ENCODE measurements at places on chromosomes 11 and 22.

GRCh38 chr22:43313244-43313889 lies 29.8 kb downstream of the SCUBE1 start:
- no peak for DNase-seq

DNA sequence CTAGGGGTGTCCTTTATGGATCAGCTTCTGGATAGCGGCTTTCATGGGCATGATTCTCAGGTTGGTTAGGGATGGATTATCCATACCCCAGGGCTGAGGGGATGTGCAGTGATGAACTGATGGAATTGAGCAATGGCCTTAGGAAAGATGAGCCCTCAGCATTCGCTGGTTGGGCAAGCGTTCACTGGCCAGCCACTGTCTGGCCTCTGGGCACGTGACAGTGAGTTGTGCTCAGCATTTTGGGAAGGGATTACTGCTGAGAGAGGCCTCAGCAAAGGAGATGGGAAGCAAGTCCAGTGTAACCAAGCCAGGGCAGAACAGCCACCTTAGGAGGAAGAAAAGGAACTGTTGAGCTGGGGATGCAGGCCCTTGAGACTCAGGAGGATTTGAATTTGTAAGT lies 17.4 kb downstream of the UBASH3B start:
- DNase-seq, result no peak

DNA sequence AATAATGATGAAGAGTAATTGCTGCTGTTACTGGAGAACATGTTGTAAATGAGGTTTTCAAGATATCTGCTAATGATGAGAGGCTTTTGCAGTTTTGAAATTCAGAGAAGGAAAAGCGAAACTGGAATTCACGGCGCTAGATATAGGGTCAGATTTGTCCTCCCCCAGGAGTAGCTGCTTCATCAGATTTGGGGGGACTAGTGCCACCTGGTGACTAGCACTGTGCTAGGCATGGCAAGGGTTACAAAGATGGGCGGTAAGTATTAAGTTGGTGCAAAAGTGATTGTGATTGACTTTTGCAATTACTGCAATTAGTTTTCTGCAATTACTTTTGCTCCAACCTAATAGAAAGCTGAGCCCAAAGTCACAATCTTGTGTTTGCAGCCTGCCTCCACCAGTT lies 879.9 kb upstream of the TENM4 start:
- DNase-seq, result no peak

DNA sequence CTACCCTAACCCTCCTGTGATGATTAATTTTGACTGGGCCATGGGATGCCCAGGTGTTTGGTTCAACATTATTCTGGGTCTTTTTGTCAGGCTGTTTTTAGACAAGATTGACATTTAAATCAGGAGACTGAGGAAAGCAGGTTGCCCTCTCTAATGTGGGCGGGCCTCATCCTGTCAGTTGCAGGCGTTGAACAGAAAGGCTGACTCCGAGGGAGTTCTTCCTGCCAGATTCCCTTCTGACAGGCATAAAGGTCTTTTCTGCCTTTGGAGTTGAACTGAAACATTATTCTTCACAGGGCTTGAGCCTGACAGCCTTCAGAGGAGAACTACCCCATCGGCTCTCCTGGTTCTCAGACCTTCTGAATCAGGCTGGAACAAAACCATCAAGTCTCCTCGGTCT lies 4.3 kb upstream of the PSMC3 start:
- no peak for DNase-seq

DNA sequence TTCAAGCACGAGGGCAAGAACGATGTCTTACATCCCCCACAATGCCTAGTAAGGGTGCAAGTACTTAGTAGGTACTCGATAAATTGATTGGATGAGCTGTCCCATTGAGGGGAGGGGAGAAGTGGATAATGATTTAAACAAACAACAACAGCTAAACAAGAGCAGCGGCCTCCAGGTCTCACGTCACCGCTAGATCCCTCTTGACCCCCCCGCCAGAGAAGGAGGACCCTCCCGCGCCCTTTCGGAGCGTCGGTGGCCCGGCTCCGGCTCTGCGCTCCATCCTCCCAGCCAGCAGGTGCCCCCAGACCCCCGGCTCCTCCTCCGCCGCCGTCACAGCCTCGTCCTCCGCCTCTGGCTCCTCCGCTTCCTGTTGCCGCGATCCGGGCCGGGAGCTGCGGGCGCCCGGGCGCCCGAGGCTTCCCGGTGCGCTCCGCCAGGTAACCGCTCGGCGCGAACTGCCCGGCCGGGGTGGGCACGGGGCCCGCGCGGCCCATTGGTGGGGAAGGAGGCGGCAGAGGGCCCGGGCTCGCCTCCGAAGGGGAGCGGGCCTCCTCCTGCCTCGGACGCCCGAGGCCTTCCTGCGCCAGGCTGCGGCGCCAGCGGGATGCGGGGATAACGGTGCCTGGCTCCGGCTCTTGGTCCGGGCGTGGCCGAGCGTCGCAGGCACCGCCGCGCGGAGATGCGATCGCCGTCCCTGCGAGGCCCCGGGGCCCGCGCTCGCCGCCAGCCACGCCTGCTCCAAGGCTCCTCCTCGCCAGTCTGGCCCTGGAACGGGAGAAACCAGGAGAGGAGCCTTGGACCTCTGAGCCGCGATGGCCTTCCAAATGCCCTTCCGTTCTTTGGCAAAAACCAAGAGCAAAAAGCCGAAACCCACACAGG lies at the start of gene TLCD5:
Gene TLCD5 (plus strand): TSS at position 368 of the 879 bp plus-strand sequence. CDS start 2,143 bp downstream, outside the sequence.
- no peak for DNase-seq

DNA sequence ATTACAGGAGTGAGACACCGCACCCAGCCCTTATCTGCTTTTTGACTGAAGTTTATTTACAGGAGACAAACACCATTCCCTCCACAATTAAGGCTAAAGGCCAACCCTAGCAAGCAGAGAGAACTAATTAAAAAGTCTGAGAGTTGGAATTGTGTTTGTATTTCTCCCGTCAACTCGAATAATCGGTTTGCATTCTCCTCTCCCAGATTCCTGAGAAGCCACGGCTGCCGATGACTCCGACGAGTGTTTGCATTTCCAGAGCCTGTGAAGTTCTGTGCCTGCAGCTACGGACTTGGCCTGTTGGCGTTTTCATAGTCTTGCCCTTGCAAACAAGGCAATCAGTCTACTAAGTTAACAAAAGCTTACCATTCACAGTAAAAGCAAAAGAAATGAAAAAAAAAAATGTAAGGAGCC lies 73.2 kb upstream of the NUP50 start:
- no peak for DNase-seq

DNA sequence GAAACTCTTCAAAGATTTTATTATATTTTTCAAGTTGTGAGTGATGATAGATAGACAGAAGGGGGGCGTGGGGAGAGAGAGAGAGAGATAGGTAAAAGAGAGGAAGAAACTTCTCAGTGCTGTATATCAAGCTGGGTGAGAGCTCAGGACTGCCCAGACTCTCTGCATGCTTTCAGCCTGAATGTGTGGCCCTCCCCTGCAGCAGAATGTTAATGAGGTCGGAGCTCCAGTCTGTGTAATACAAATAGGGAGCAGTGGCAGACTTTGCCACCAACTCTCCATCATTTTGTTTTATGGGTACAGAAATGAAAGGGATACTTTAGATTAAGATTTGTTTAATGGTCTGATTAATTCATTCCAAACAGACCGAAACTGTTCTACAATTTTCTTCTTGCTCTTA lies 752.8 kb downstream of the OPCML start:
- no peak for DNase-seq

GRCh38 chr11:75203138-75203537 lies 37.4 kb upstream of the TPBGL start:
- no peak for DNase-seq

- DNase-seq, result peak; percentile 24
These were observed 2.7 kb downstream of the CRYBB3 start for GRCh38 chr22:25202290-25202921.

GRCh38 chr22:47205081-47205491 lies 442.6 kb downstream of the TBC1D22A start:
- DNase-seq, result no peak

GRCh38 chr11:114010931-114011330 lies 36.0 kb downstream of the HTR3A start:
- no peak for DNase-seq

- no peak for DNase-seq
These were observed 45.6 kb downstream of the COMMD9 start for GRCh38 chr11:36243641-36244040.

DNA sequence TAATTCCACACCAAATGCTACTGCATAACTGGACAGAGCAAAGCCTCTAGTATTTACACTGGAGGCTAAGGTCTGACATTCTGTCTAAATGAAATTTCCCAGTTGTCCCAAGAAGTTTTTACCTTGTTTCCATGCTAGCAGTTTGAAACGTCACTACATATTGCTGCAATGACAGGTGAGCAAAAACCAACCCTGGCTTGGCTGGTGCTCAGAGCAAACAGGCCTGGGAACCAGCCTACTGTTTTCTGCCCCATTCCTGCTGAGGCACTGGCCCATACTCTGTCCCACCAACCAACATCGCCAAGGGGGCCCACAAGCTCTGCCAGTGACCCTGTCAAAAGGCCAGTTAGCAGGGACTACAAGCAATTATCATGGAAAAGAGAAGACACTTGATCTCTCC lies 131.1 kb downstream of the MPPED2 start:
- DNase-seq, result no peak

GRCh38 chr11:72525466-72525865 lies 91.1 kb upstream of the CLPB start:
- no peak for DNase-seq

- no peak for DNase-seq
These were observed 12.2 kb downstream of the CSF2RB start for GRCh38 chr22:36925388-36926290.

DNA sequence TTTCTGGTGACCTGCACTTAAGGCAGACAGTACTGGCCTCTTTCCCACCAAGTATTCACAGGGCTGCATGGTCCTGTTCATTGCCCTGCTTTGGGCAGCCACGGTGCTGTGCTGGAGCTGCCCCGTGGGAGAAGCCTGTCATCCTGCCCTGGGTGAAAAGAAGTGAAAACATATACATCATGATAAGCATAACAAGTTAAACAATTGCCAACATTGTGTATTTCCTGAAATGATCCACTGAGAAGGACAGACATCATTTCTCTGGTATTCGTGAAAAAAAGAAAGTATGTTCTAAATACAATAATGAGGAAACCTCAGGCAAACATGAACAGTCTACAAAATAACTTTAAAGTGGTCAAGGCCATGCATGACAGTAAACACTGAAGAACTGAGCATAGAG lies 393.1 kb downstream of the TMEM135 start:
- no peak for DNase-seq

DNA sequence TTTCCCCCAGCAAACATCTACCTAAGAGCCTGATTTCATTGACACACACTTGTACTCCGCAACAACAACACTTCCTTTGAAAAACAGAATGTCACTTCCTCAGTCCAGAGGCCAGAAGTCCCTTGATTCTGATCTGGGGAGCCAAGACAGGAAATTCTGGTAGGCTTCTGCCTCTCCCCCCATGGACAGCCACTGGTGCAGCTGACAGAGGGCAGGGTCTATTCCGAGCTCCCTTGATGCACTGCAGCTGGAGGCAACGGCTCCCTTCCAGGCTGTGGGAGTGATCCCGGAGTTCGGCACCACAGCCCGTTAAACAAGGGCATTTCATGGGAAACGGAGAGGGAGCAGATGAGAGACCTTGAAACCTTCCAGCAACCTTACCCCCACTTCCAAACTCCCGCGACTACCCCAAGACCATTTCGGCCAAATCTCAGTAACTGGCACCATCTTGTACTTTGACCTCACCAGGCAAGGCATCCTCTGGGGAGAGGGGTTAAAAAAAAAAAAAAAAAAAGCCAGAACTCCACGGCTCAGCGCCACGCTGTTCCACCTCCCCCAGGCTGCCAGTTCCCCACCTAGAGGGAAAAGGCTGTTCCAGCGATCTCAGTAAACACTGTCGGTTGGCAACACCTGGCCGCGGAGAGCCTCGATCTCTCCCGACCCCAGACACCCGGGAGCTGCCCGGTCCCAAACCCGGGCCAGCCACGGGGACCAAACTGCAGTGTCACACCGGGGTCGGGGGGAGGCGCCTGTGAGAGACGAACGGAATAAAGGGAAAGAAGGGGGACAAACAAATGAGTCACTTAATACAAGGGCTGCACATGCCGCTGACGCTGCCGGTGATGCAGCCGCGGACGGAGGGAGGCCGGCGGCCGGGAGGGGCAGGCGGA lies 1.1 kb downstream of the GAB2 start:
- peak; percentile 52 for DNase-seq

GRCh38 chr22:42977569-42977968 lies 37.4 kb downstream of the PACSIN2 start:
- no peak for DNase-seq

DNA sequence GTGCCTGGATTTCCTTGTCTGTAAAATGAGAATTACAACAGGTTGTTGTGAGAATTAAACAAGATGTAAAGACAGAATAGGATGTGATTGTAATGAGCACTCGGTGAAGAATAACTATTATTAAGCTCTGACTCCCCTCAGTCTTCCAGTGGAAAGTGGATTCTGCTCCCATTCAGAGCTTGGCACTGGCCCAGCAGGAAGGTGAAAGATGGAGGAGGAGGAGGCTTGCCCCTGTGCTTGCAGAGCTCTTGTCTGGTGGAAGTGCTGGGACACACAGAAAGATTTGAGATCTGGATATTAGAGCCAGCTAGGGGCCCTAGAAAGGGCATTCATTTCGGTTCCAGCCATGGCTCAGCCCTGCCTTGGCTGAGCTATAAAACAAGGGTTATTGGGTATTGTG lies 28.2 kb downstream of the PHLDB1 start:
- no peak for DNase-seq

DNA sequence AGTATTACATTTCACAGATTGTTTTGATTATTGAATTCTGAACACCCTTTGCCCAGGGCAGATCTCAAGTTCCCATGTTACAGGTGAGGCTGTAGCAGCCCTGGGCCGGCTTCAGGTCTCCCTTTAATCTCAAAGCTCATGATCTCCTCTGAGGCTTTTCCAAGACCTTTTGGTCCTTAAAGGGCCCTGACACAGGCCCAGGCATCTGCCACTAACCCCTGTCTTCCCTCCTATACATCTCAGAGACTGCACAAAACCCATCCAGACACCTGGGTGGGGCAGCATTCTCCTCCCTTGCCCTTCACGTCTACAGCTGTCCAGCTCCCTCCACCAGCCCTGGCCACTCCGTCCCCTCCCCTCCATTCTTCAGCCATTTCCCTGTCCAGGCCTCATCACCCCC lies 37.8 kb downstream of the PDE2A start:
- DNase-seq, result no peak

GRCh38 chr22:44730490-44731356 lies 21.7 kb upstream of the ARHGAP8 start:
- DNase-seq, result no peak

DNA sequence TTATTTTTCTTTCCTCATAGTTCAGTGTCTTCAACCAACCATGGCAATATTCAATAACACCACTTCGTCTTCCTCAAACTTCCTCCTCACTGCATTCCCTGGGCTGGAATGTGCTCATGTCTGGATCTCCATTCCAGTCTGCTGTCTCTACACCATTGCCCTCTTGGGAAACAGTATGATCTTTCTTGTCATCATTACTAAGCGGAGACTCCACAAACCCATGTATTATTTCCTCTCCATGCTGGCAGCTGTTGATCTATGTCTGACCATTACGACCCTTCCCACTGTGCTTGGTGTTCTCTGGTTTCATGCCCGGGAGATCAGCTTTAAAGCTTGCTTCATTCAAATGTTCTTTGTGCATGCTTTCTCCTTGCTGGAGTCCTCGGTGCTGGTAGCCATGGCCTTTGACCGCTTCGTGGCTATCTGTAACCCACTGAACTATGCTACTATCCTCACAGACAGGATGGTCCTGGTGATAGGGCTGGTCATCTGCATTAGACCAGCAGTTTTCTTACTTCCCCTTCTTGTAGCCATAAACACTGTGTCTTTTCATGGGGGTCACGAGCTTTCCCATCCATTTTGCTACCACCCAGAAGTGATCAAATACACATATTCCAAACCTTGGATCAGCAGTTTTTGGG lies at the start of gene OR51T1:
Gene OR51T1 (plus strand): TSS at position 41 of the 641 bp plus-strand sequence. CDS start 0 bp downstream, at position 41.
- no peak for DNase-seq

Data from stimulated activated CD4-positive, alpha-beta T cell treated with anti-CD3 and anti-CD28 coated beads, Interleukin-15, amount 100 ng/mL, for 48 hours (primary cell).